Hepatic stellate cell (primary cell): ENCODE measurements at places on chromosomes 6 and 20.

GRCh38 chr20:62997417-62998035 is 9.2 kb downstream of the BHLHE23 start:
- no peak for DNase-seq

DNA sequence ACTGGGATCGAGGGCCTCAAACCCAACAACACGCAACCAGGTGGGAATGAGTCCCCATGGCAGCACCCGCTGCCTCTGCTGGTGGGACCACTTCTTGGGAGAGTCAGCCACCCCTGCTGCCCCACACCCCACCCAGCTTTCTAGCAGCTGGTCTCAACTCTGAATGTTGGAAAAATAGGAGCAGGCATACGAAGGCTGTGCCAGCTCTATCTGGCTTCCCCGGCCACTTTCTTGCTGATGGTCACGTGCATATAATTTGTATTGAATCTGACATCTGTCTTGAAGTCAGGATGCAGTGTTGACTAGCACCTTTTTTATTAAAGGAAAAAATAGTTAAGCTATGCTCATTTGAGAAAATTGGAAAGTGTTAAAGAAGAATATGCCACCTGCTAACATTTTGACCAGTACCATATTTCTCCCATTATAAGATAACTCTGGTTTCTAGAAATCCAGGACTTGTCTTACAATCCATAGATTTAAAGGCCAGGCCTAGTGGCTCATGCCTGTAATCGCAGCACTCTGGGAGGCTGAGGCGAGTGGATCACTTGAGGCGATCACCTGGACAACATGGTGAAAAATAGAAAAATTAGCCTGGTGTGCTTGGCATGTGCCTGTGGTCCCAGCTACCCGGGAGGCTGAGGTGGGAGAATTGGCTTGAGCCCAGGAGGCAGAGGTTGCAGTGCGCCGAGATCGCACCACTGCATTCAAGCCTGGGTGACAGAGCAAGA is 26.9 kb upstream of the MAPRE1 start:
- DNase-seq, result no peak

GRCh38 chr20:44613575-44613974 is 31.2 kb downstream of the PKIG start:
- no peak for DNase-seq

DNA sequence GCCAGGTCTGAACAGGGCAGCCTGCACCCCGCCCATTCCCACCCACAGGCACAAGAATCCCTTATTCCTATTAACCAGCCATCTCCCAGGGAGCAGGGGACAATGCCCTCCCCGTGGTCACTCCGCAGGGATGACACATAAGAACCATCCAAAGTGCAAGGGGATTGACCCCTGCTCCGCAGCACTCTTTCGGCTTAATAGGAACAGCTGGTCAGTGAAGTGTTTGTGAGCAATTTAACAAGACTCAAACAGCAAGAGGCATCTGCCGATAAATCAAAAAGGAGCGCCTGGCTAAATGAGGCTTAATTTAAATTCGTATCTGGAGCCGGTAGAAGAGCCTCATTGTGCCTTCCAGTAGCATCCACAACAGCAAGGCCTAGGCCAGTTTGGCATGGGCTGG is 389.4 kb downstream of the RNGTT start:
- DNase-seq, result no peak

DNA sequence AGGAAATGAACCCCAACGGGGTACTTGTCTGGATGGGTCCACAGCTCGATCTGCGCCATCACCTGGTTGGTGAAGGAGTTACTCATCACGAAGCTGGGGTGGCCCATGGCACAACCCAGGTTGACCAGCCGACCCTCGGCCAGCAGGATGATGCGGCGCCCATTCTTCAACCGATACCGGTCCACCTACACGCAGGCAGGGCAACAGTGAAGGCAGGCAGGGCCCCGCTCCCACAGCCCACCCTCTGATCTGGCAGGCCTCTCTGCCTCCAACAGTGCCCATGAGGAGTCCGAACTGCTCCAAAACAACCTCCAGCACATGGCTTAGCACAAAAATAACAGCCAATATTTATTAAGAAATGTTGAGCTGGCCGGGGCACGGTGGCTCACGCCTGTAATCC is 17.7 kb downstream of the AHCY start:
- no peak for DNase-seq

- peak; percentile 34 for DNase-seq
These were observed 32.0 kb downstream of the POM121L2 start for GRCh38 chr6:27280064-27280539.

- DNase-seq, result no peak
These were observed 53.4 kb upstream of the TPD52L1 start for GRCh38 chr6:125100074-125100652.

DNA sequence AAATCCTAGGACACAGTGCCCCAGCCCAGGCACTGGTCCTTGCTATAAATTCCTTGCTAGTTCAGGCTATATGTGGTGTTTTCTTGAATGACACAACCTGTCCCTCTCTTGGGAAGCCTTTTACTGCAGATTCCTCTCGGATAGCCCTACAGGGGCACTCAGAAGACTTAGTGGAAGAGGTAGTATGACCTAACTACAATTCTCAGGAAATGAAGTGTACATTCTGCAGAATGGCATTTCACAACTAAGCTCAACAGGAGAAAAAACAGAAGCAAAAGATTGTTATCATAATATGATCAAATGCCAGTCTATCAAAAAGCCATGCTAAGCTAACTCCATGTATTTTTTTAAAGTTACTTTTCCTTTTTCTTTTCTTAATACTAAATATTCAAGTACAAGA is 66.3 kb upstream of the FBXL4 start:
- DNase-seq, result no peak

- DNase-seq, result peak; percentile 35
These were observed 76.1 kb upstream of the NAA20 start for GRCh38 chr20:19940988-19941460.

- no peak for DNase-seq
These were observed 2.1 kb downstream of the TMEM14B start for GRCh38 chr6:10749734-10750133.

DNA sequence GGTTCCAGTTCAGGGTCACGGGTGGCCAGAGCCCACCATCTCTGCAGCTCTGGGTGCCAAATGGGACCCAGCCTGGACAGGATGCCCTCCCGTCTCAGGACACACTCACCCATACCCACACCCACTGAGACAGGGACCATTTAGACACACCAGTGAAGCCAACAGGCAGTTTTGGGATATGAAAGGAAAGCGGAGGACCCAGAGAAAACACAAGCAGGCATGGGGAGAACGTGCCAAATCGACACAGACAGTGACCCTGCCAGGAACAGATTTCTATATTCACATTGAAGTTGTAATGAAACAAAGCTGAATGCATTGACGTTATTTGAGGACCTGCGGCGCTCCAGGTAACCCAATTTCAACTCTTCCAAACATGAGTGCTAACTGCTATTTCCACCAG is 164.5 kb downstream of the DOK5 start:
- no peak for DNase-seq

GRCh38 chr6:130138116-130138908 is 84.4 kb downstream of the SAMD3 start:
- no peak for DNase-seq

GRCh38 chr6:42368181-42368580 is 83.5 kb downstream of the TRERF1 start:
- DNase-seq, result no peak

- peak; percentile 75 for DNase-seq
These were observed 12.5 kb downstream of the ITPR3 start for GRCh38 chr6:33633462-33634158.

DNA sequence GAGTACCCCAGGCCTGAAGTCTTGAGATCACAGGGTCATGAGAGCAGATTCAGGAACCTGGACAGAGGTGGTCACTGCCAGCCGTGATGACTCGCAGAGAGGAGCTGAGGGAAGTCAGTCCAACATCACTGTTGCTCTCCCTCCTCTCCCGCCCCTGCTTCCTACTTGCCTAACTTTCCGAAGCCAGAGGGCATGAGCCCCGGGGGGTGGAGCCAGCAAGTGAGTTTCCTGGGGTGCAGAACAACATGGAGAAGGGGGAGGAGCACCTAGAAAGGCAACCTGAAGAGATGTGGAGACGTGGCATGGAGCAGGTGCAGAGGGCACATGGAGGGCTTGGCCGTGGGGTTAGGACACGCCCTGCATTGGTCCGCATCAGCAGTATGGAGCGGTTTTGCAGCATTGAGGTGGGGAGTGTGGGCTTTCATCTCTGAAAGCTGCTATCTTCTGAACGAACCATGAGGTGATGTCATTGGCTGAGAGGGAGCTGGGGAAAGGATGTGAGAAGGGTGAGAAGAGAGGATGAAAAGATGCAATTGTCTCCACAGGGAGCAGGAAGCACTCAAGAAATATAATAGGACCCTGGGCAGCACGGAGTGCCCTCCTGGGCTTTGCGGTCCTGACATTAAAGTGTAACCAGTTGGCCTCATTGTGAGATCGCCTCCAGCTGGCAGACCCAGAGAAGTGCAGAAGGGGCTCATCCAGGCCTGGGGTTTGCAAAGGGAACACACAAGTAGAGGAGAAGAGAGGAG is 25.0 kb downstream of the GDAP1L1 start:
- DNase-seq, result no peak

- no peak for DNase-seq
These were observed 596.0 kb downstream of the COL12A1 start for GRCh38 chr6:74609871-74610270.

DNA sequence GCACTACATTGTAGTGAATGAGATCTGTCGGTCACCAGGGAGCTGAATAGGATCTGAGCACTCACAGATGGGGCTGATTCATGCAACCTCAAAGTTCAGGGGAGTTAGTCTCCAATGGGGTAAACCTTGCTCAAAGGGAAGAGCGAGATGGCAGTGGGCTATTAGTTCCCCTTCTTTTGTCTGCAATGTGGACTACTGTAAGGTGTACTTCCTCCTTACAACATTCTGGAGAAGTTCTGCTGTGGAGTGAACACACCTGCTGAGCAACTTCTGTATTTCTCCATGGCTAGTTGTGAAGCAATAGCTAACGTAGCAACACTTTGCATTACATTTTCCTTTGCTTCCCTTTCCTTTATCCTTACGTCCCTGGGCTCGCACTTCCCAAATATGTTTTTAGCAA is 134.3 kb upstream of the B3GAT2 start:
- no peak for DNase-seq

DNA sequence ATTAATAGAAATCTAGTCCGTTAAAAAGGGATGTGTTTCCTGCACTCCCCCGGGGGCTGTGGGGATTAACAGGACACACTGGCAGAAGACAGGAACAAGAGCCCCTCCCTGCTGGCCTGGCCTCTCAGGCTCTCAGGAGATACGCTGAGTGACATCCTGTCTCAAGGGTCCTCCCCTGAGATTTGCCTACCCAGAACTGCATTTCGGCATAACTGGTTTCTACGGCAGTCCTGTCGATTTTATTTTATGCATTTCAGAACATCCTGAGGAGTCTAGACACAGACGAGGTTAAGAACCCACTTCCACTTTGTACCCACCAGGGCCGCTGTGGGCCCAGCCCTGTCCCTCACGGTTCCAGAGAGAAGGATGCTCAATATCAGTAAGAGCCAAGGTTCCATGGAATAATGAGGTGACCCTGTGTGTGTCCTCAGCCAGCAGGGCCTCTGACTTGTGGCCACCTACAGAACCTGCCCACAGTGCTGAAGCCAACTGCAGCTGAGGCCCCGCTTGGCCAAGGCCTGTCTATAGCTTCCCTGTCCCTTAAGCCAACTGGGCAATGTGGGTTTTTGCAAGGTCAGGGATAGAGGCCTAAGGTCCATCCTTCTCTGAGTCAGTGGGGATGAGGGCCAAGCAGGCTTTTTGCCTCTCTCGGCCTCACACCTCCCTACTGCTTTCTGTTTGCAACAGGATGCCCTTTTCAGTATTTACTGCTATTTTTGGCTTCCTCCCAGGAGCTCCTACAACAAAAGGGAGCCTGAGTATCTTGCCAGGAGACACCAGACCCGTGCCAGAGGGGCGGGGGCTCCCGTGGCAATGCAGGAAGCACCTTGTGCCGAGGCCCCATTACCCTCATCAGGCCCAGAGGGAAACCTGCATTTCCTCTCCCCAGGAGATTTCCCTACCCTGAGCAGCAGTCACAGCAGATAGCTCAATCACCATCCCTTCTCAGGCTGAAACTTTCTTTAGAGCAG is 14.7 kb downstream of the UQCC2 start:
- DNase-seq, result peak; percentile 58

DNA sequence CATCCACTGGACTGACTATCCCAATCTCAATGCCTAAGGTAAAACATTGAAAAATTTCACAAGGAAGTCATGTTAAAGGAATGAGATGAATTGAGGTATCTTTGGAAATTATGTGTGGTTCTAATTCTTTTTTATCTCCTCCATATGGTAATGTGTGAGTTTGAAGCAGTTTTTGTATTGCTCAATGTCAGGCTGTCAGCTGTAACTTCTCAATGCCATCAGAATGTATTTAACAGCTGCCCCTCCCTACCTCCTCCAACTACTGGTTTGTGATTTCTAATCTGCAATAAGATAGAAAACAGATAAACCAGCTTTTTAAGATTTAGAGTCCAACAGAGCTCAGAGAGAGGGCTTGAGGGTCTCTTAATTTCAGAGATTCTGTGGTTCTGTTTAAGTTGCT is 1005.8 kb upstream of the ADGRB3 start:
- DNase-seq, result no peak

DNA sequence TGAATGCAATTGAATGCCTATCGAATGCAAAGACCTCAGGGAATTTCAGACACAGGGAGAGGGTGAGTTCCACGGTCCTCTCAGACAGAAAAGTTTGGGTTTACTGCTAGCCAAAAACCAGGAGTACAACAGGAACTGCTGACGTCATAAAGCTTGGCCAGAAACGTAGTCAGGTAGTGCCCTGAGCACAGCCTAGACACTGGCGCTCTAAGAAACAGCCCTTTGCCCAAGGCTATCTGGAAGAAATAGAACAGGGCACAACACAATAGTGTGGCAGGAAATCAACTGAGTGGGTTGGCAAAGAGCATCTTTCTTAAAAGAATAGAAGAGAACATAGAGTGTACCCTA is 58.0 kb downstream of the GFOD1 start:
- DNase-seq, result no peak

DNA sequence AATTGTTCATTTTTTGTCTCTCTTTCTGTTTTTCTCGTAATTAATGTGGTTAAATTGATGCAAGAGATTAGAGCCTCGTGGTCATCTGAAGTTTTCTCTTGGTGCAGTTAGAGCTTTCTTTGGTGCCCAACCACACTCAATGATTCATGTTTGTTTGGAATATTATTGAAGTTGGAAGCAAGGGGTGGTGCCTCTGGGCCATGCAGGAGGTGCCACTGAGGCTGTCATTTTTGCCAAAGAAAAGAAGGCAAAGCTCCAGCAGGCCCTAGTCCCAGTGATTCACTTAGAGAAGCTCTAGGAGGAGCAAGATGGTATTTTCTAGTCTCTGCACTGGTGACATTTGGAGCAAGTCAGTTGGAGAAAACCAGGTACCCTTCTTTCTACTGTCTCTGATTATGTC is 144.5 kb upstream of the RALGAPA2 start:
- no peak for DNase-seq

DNA sequence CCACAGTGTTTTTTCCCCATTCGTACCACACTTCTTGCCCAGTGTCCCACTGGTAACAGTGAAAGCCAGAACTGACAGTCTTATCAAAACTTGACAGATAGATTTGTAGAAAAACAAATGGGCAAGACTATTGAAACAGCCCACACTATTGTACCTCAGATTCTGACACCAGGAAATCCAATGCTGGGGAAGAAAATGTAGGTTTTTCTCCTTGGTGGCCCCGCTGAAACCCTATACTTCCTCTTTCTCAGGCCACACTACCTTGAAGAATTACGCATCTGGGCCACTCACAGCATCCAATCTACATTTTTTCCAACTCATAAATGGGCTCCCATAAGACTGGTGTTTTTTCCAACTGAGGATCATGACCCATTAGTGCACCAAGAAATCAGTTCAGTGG is 90.9 kb upstream of the HDDC2 start:
- DNase-seq, result no peak

- DNase-seq, result no peak
These were observed 298.4 kb upstream of the MOCS1 start for GRCh38 chr6:40232698-40233097.

GRCh38 chr6:139905404-139906052 is 531.1 kb upstream of the CITED2 start:
- no peak for DNase-seq
